Purkinje cell (primary cell): ENCODE measurements at places on chromosomes 7 and 10. TPM values are rescaled to one million over a fixed set of nuclear protein-coding genes. Genes with fewer than 3 reads are reported as not detected.

C10orf67 gene
- polyA plus RNA-seq = 0.27 TPM in 1 of 2 replicates, not detected in the other

CISD1 gene
- polyA plus RNA-seq = 730 and 889 TPM in 2 replicates

PLAC9 gene
- polyA plus RNA-seq = 2.4 TPM in 1 of 2 replicates, not detected in the other

PIP gene
- not detected in 2 replicates for polyA plus RNA-seq

PRKCQ gene
- 2.2 and 2.6 TPM in 2 replicates for polyA plus RNA-seq

ENKUR gene
- 7.7 and 8.3 TPM in 2 replicates for polyA plus RNA-seq

EIF3A gene
- 47.4 and 48.9 TPM in 2 replicates for polyA plus RNA-seq

RHEB gene
- polyA plus RNA-seq = 256 and 340 TPM in 2 replicates

ATRNL1 gene
- 124 and 129 TPM in 2 replicates for polyA plus RNA-seq

SPDYE8 gene
- not detected in 2 replicates for polyA plus RNA-seq

MAGI2 gene
- 58.8 and 67.8 TPM in 2 replicates for polyA plus RNA-seq

SPDYE3 gene
- polyA plus RNA-seq = 1.0 and 2.3 TPM in 2 replicates

GALNT17 gene
- polyA plus RNA-seq = 32.0 and 35.7 TPM in 2 replicates

ZNF775 gene
- polyA plus RNA-seq = 0.22 and 0.38 TPM in 2 replicates

CTTNBP2 gene
- 142 and 156 TPM in 2 replicates for polyA plus RNA-seq

ASZ1 gene
- not detected in 2 replicates for polyA plus RNA-seq

CUBN gene
- polyA plus RNA-seq = not detected in 2 replicates

PON1 gene
- polyA plus RNA-seq = 2.5 TPM in 1 of 2 replicates, not detected in the other

ZNF22 gene
- 17.6 and 18.5 TPM in 2 replicates for polyA plus RNA-seq

DENND2A gene
- polyA plus RNA-seq = 0.99 and 1.4 TPM in 2 replicates

VPS41 gene
- 278 and 336 TPM in 2 replicates for polyA plus RNA-seq

GIMAP1 gene
- not detected in 2 replicates for polyA plus RNA-seq

TMEM176B gene
- 2.5 TPM in 1 of 2 replicates, not detected in the other for polyA plus RNA-seq

ACHE gene
- 0.73 and 1.6 TPM in 2 replicates for polyA plus RNA-seq

ZNF107 gene
- 3.2 and 9.0 TPM in 2 replicates for polyA plus RNA-seq

KIF11 gene
- 0.75 and 1.0 TPM in 2 replicates for polyA plus RNA-seq

SEPHS1 gene
- polyA plus RNA-seq = 11.4 and 13.6 TPM in 2 replicates

TMEM130 gene
- polyA plus RNA-seq = 37.0 and 74.7 TPM in 2 replicates

PNLIPRP1 gene
- polyA plus RNA-seq = not detected in 2 replicates

CFAP46 gene
- polyA plus RNA-seq = 2.4 TPM in 1 of 2 replicates, not detected in the other

SPDYE2 gene
- polyA plus RNA-seq = 0.35 TPM in 1 of 2 replicates, not detected in the other

ING3 gene
- 50.8 and 64.3 TPM in 2 replicates for polyA plus RNA-seq

GSTO2 gene
- polyA plus RNA-seq = 26.0 and 36.3 TPM in 2 replicates

LRRC17 gene
- 0.63 and 2.8 TPM in 2 replicates for polyA plus RNA-seq

FLNC gene
- not detected in 2 replicates for polyA plus RNA-seq

LIPF gene
- polyA plus RNA-seq = not detected in 2 replicates

ZC3HAV1L gene
- polyA plus RNA-seq = not detected in 2 replicates

FAM25G gene
- not detected in 2 replicates for polyA plus RNA-seq

ZNF467 gene
- 0.93 TPM in 1 of 2 replicates, not detected in the other for polyA plus RNA-seq

CCDC3 gene
- polyA plus RNA-seq = 1.6 and 4.1 TPM in 2 replicates

ALKBH4 gene
- 1.8 and 2.5 TPM in 2 replicates for polyA plus RNA-seq

COL28A1 gene
- 1.2 TPM in 1 of 2 replicates, not detected in the other for polyA plus RNA-seq

NAT16 gene
- polyA plus RNA-seq = not detected in 2 replicates

BAMBI gene
- 78.8 and 114 TPM in 2 replicates for polyA plus RNA-seq

KCNH2 gene
- 4.1 and 6.4 TPM in 2 replicates for polyA plus RNA-seq

ZNF92 gene
- polyA plus RNA-seq = 7.8 and 8.2 TPM in 2 replicates

IKZF1 gene
- not detected in 2 replicates for polyA plus RNA-seq
